ENCODE measurements at places on chromosomes 1 and 21.

DNA sequence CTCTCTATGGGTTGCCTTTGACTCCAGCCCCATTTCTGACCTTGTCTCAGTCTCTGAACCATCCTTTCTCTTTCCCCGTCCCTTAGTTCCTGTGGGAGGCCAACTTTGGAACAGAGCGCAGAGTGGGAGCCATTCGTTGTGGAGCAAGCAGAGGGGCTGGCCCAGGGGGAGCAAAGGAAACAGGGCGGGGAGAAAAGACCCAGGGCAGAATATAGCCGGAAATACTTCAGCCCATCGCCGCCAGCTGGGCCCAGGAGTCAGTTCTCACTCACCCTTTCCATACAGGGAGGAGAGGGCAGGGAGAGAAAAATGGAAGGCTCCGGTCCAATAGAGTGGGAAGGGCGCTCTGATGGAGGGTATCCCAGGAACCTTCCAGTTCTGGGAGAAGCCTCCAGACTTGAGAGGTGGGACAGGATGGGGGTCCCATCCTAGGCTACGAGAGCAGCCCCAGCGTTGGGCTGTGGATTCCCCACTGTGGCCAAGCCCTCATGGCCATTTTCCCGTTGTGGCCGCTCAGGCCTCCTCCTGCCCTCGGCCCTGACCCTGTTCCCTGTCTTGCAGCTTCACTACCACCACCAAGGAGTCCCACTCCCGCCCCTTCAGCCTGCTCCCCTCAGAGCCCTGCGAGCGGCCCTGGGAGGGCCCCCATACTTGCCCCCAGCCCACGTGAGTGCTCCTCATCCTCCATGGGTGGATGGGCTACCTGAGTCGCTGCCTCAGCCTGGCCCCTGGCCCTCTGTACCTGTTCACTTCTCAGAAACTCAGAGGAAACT, 10.9 kb downstream of the PEAR1 start:
- DNase-seq, result no peak

GRCh38 chr1:213908521-213908920, 79.3 kb upstream of the PROX1 start:
- DNase-seq, result no peak

DNA sequence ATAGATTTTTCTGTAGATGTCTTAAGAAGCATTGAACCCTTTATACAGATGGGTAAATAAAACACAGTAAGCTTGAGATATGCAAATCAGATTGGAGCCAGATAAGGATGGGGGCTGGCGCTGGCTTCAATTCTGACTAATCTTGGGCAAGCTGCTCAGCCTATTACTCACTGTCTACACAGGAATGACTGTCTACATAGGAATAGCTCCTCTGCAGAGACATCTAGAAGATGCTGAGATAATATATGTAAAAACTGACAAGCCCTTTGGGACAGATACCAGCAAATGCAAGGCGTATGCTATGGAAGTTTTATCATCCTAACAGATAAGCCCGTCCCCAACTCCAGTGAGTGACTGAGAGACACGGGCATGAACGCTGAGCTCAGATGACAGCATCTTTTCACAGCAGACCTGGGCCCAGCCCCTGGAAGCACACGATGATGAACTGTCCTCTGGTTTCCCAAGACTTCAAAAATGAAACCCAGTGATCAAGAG, 1.7 kb downstream of the CLDN14 start:
- no peak for DNase-seq

DNA sequence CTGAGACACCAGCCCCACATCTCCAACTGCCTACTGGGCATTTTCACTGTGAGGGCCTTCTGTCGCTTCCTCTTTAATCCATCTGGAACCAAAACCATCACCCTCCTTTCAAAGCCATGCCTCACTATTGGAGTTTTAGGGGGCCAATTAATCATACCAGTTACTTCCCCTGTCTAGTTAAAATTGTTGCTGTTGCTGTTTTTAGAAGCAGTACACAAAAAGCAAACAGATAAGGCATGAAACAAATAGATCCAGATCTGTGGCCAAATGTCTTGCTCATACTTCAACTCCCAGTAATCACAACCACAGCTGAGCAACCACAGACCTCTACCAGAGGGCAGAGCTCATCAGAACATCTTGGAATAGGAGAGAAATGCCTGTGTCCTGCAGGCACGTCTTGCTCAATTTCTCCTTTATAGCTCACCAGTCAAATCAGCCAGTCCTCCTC, 133.8 kb upstream of the C1orf105 start:
- DNase-seq, result no peak

- no peak for DNase-seq
These were observed 30.1 kb downstream of the LRRC8D start for GRCh38 chr1:89850844-89851415.

GRCh38 chr21:38392661-38393060, 105.6 kb downstream of the ERG start:
- DNase-seq, result no peak

DNA sequence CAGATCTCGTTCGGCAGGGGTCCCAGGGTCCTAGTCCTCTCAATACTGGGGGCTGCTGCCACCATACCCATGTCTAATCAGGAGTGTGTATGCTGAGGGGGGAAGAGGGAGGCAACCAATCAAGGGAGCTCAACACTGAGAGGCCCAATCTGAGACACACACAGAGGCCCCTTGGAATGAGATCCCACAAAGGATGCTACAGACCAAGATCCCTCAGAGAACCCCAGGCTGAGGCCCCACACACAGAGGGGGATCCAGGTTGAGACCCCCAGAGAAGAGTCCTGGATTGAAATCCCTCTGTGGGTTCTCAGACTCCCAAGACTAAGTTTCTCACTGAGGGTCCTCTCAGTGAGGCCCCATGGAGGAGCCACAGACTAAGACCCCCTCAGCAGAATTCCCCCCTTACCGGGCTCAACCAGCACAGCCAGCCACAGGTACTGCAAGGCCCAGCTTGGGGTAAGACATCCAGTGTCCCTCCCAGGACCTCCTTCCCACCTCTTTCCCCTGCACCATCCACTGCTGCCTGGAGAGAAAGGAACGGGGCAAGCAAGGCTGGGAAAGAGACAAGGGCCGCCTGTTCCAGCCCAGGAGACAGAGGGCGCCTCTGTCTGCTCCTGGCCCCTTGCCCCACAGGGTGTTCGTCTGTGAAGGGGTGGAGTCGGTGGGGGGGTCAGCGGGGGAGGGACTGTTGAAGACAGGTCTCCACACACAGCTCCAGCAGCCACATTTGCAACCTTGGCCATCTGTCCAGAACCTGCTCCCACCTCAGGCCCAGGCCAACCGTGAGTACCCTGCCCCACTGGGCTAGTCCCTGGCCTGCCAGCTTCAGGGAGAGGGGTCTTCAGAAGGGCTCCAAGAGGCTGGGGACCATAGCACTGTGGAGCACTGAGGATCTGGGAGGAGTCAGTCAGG, at the start of gene S100A1:
Gene S100A1 (plus strand): TSS at position 720 of the 912 bp plus-strand sequence. CDS start 2,088 bp downstream, outside the sequence.
- DNase-seq, result no peak

GRCh38 chr1:54574158-54574778, 26.2 kb downstream of the ACOT11 start:
- no peak for DNase-seq

GRCh38 chr1:83129107-83129506, 869.8 kb downstream of the TTLL7 start:
- DNase-seq, result no peak

DNA sequence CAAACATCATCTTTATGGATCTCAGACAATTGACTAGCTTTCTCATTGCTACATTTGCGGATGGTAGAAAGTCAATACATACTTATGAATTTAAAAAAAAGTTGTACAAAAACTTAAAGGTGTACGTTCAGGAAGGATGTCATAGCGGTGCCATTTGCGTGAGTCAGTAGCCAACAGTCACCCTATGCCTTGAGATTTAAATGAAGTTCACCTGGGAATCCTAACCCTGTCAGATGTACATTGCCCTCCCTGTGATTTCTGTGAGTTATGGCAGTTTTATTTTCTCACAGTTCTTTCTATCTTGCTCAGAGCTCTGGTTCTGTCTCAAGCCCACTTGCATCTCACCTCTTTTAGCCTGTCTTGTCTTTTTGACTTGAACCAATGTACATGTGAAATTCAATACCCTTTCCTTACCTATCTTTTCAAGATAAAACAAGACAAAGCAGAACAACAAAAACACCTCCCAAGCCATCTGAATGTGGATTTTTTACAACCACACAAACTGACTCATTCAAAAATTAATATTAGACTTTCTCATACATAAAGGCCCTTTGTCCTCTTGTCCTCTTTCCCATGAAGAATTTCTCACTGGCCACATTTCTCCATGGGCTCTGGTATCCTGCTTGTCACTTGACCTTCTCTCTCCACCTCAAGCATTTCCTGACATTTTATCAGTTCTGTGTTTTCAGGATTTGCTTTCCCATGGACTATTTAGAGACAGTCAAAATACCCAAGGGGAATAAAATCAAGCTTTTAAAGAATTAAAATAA, 25.3 kb upstream of the ZNF697 start:
- DNase-seq, result no peak

DNA sequence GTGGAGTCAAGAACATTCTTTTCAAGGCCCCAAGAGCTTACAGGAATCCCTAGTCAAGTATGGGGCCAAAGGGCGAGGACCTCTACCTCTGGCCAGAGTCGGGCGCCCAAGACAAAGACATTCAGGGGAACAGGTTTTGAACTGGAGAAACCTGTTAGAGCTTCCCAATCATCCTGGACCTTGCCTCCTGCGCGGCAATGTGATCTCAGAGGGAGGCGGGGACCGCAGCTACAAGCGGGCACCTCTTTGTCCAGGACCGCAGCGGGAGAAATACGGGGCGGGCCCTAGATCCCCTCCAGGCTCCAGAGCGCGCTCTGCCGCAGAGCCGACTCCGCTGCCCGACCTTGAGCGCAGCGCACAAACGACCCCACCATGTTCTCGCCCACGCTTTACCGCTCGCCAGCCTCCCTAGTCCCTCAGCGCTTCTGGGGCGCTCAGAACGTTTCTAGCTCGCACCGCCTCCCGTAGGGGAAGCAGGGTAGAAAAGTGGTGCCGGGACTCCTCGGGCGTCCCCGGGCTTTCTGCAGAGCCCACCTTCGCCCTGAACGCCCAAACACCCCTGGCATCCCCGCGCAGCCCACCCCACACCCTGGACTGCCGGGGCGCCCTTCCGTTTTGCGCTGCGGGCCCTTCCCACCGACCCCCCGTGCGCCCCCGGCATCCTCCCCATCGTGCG, 28.1 kb downstream of the RABIF start:
- DNase-seq, result no peak

GRCh38 chr1:150970808-150971582, 3.6 kb downstream of the CERS2 start:
- no peak for DNase-seq

DNA sequence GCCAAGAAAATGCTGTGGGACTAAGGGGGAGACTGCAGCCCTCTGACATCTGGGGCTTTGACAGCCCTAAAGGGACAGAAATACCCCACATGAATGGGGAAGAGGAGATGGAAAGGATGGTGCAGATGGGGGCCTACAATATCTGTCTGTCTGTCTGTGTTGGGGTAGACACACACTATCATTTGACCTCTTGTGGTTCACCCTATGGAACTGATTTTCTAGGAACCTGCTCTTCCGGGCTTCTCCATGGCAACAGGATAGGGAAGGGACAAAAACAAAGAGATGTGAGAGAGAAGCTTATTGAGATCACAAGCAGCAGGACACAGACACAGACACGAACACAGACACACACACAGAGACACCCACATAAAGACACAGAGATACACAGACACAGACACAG, 17.1 kb downstream of the KIF21B start:
- DNase-seq, result no peak

DNA sequence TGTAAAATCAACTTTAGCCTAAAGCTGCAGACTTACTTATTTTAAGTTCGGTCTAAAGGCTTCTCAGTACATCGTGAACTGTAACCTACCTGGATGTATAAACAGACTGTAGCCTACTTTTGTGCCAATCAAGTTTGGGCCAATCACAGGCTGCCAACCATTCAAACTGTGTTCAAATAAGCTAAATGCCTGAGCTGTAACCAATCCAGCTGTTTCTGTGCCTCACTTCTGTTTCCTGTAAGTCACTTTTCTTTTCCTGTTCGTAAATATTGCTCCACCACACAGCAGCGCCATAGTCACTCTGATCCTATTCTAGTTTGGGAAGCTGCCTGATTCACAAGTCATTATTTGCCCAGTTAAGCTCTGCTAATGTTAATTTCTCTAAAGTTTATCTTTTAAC, 37.5 kb upstream of the SLAMF9 start:
- no peak for DNase-seq

DNA sequence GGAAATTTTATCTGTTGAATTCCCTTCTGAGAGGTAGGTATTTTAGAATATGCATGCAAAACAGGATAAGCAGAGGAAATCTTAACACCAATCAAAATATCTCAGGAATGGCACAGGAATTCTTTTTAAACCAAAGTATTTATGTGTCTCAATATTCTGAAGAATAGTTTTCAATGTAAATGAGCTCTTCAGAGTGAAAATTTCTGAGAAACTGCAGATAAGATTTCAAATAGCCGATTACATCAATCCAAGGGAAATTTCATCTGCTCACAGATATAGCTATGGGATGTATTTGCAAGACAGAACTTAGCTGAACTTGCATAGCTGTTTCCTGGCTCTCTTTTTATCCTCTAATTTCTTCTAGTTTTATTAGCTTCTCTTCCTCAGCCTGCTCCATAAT, 209.5 kb downstream of the GRIK1 start:
- no peak for DNase-seq

DNA sequence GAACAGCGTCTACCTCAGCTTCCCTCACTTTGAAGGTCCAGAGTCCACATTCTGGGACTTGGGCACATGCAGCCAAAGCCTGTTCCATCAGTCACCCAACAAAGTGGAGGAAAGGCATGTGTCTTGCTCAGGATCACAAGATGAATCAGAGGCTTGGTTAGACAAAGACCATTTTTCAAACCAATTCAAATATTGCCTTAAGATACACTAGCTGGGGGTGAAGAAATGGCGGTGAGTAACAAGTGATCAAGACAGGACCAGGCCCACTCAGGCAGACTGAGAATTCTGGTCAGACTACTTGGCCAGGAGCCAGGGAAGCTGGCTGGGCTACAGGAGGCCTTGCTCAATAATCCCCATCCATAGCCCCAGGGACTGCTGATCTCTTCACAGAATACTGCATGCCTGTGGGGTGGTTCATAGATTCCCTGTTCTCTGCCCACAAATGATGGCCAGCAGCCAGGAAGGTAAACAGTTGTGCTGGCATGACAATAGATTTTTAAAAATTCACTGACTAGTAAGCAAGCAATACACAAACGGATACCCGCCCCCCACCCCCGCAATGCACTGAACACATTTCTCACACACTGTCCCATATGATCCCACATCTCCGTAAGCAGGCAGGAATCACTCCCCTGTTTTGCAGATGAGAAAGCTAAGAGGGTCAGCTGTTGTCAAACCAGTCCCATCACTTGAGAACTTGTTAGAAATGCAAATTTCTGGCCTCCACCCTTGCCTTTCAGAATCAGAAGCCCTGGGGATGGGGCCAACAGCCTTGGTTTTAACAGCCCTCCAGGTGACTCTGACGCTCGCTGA, 27.2 kb downstream of the ERI3 start:
- no peak for DNase-seq

- no peak for DNase-seq
These were observed 115.5 kb upstream of the CDC42BPA start for GRCh38 chr1:227433663-227434341.

All from effector CD4-positive, alpha-beta T cell (primary cell).